ENCODE measurements at places on chromosomes 6 and 20.

DNA sequence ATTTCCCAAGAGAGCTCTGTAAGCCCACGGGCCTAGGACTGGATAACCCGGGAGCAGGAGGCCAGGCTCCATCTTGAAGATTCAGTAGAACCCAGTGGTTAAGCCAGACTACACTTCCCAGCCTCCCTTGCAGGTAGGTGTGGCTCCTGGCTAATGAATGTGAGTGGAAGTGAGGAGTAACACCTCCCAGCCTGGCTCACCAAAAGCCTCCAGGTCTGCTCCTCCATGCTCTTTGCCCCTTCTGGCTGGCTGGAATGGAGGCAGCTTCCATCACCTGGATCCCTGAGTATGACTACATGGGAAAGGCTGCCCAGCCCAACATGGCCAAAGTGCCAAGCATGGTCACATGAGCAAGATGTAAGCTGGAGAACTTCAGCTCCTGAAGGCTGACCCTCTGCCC is 9.7 kb downstream of the LRRN4 start:
- no peak for DNase-seq

- DNase-seq = no peak
These were observed 217.7 kb upstream of the LRFN2 start for GRCh38 chr6:40804905-40805304.

GRCh38 chr6:85134172-85134571 is 315.7 kb upstream of the NT5E start:
- DNase-seq = no peak

DNA sequence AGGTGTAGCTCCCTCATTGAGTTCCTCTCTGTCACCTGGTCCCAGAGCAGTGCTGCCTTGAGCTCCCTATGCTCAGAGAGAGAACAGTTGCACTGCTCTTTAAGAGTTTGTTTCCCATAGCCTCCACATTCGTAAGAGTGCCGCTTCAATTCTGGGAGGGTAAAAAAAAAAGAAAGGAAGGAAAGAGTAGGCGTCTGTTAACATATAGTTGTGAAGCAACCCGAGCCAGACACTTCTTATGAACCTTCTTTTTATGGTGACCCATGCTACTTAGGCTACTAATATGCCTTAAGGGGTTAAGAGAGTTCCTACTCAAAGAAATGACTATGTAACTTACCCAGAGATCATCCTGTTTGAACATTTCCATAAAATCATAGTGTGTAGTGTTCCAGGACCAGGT is 4.3 kb upstream of the ARG1 start:
- DNase-seq = no peak

DNA sequence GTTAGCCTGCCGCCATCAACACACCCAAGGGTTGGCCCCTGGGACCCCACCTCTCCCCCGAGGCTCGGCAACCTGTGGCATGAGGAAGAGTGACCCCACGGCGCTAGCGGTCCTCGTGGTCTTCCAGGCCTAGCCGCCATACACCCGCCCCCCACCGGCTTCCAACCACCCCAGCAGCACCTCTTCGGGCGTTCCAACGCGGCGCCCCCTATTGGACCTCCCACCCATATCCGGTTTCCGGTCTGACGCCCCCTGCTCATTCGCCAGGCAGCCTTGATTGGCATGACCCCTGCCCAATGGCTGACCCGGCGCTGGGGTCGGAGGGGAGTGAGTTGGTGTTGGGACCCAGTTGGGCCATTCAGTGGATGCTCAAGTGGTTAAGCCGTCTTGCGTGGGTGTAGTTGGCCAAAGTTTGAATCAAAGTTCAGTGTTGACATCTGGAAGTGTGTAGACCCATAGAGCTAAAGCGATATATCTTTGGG is at the start of gene GNAS-AS1:
Gene GNAS-AS1 (minus strand): TSS at position 210 of the 482 bp plus-strand sequence.
- DNase-seq = peak; percentile 89

GRCh38 chr20:611047-611842 is 1.1 kb upstream of the TCF15 start:
- no peak for DNase-seq

- no peak for DNase-seq
These were observed 649.4 kb downstream of the HDGFL1 start for GRCh38 chr6:23218751-23219150.

GRCh38 chr20:6007529-6008103 is 46.2 kb downstream of the LRRN4 start:
- DNase-seq = no peak

DNA sequence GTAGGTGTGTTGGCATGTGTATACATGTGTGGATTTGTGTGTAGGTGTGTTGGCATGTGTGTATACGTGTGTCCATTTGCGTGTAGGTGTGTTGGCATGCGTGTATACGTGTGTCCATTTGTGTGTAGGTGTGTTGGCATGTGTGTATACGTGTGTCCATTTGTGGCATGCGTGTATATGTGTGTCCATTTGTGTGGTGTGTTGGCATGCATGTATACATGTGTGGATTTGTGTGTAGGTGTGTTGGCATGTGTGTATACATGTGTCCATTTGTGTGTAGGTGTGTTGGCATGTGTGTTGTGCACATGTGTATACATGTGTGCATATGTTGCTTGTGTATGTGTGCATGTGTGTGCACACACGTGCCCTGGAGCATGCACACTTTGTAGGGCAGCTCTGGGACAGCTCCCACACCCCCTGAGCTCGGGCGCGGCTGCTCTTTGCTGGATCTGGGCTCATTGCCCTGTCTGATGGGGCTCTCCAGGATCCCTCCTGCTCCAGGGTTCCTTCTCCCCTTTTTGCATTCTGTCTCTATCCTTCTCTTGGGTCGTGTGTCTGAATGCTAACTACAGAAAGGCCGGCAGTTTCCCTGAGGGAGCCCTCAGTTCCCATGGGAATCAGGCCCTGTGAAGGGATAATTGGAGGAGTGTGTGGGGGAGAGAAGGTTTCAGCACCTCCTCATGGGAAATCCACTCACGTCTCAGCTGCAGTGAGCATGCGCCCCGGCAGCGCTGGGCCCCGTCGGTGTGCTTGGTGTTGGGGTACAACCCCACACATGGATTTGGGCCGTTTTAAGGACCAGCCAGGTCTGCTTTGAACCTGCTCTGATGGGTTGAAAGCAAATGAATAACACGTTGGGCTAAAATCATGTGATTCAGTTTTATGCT is 102.0 kb downstream of the ERMARD start:
- DNase-seq = no peak

DNA sequence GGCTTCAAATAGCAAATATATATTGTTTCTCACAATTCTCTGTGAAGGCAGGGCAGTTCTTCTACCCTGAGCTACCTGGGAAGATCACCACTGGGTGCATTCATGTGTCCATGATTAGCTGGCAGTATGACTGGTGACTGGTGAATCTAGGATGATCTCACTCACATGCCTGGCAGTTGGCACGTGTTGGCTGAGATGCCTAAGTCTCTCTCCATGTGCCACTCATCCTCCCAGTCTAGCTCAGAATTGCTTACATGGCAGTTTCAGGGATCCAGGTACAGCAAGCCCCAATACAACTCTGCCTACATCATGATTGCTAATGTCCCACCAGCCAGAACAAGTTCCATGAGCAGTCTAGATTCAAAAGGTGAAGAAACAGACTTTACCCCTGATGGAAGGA is 346.8 kb upstream of the CNR1 start:
- DNase-seq = no peak

DNA sequence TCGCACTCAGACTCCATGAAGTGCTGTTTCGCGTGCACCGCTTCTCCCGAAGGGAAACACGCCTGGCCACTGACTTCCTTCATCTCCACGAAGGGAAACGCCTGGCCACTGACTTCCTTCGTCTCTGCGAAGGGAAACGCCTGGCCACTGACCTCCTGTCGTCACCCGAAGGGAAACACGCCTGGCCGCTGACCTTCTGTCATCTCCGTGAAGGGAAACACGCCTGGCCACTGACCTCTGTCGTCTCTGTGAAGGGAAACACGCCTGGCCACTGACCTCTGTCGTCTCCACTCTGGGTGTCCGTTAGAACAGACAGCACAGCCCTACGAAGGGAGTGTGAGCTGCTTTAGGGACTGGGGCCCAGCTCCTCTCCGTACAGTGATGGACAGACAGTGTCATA is 17.1 kb upstream of the ADRM1 start:
- no peak for DNase-seq

GRCh38 chr6:74087899-74088298 is 391.9 kb downstream of the CD109 start:
- DNase-seq = no peak

GRCh38 chr6:151442371-151442770 is 9.6 kb downstream of the RMND1 start:
- no peak for DNase-seq

GRCh38 chr6:56246541-56246880 is 869 bp downstream of the COL21A1 start:
- no peak for DNase-seq
